Stimulated activated CD8-positive, alpha-beta memory T cell treated with anti-CD3 and anti-CD28 coated beads, Interleukin-4, amount 100 ng/mL, for 1 hour (primary cell): ENCODE measurements at places on chromosomes 13 and 19.

DNA sequence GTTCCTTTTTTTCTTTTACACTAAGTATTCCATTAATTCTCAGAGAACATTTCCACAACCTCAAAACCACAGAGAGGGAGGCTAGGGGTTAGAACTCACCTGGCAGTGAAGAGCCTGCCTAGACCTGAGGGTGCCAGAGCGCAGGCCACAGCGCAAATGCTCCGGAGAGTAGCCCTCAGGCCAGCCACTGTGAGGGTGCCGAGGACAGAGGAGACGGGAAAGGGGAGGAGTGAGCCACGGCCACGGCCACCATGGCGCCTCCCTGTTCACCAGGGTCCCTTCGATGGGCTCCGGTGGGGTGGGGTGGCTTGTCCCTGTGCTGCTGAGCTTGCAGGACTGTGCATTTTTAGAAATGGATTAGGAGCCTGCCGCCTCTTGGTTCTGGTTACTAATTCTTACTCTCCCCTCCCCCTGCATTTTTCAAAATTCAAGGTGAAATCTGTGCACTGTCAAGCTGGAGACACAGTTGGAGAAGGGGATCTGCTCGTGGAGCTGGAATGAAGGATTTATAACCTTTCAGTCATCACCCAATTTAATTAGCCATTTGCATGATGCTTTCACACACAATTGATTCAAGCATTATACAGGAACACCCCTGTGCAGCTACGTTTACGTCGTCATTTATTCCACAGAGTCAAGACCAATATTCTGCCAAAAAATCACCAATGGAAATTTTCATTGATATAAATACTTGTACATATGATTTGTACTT lies 58.8 kb downstream of the GGACT start:
- no peak for DNase-seq

DNA sequence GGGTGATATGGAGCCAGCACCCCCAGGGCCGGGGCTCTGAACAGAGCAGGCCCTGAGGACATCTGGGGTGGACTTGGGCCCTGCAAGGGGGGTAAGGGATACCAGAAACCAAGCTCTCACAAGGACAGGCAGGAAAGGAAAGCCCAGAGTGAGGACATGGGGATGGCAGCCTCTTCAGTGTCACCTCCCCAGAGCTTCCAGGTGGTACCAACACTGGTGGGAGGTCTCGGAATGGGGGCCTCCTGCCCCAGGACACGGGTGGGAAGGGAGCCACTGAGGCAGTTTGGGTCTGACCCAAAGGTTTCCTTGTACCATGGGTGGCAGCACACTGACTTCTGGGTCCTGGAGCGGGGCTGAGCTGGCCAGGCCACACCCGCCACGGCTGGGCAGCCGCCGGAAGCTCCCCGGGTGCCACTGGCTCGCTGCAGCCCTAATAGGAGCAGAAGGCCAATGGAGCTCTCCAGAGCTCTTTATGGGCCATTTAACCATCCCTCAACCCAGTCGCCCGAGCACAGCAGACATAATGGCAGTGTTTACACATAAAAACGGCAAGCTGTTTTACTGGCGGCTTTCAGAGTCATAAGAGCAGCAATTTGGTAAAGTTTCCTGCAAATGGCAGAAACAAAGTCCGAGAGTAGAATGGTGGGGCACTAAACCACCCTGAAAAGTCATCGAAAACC lies 59.3 kb downstream of the PEPD start:
- DNase-seq = no peak

GRCh38 chr19:10346509-10346908 lies 7.1 kb upstream of the ICAM3 start:
- DNase-seq = no peak

- no peak for DNase-seq
Observed at GRCh38 chr13:41944635-41945397, 16.1 kb downstream of the VWA8 start.

DNA sequence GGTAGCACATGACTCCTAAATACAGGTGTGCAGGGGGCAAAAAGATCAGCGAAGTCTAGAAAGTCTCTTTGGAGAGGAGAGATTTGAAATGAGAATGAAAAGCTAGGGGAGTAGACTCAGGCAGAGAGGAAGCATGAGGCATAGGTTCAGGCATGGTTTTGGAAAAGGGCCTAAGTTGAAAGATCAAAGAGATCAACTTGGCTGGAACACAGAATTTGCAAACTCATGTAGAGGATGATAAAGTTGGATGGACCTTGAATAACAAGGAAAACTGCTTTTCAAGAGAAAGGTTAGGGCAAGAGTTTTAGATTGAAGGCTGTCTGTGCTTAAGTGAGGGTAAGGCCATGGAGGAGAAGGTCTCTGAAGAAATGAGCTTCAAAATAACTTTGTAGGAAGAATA lies 47.4 kb upstream of the UBAC2 start:
- DNase-seq = no peak

DNA sequence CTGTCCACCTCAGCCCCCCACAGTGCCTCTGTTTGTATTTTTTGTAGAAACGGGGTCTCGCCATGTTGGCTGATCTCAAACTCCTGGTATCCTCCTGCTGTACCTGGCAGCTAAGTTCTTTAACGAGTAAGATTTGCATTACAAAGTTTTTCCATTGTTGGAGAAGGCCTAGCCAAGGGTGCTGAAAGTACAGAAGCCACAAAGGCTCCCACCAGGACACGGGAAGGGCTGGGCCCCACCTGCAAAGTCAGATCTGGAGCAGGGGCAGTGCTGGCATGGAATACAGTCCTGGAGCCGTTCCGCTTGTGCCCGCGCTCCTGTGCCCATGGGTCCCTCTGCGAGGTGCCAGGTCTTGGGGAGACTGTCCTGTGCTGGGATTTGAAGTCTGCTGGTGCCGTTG lies 12.1 kb downstream of the FZR1 start:
- DNase-seq = no peak

DNA sequence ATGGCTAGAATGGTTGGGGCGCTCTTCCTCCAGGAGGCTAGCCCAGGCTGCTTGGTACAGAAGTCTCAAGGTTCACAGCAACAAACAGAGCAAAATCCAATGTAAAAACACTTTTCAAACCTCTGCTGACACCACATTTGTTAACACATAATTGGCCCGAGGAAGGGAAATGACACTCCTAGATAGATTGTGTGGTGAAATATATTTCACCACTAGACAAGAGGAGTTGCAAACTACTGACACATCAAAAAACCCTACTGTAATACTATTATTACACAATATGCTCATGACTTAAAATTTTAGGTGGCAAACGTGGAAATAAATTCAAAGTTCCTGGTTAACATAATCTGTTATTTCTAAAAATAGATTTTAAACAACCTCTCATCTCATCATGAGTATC lies 643.6 kb downstream of the PCDH9 start:
- DNase-seq = no peak

DNA sequence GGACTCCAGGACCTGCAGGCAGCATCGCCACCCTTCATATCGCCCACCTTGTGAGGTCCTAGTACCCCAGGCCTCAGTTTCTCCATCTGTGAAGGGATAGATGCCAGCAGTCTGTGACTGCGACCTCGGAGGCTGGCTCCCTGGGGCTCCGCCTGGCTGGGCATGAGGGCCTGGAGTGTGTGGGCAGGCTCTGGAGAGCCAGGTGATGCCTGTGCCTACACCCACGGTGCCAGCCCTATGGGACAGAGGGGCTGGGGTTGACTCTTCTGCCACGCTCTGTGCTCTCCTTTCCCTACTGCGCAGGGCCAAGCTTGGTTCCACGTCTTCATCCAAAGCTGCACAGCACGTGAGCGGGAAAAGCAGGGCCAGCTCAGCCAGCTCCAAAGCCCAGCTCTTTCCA lies 26.0 kb upstream of the NFIC start:
- no peak for DNase-seq

DNA sequence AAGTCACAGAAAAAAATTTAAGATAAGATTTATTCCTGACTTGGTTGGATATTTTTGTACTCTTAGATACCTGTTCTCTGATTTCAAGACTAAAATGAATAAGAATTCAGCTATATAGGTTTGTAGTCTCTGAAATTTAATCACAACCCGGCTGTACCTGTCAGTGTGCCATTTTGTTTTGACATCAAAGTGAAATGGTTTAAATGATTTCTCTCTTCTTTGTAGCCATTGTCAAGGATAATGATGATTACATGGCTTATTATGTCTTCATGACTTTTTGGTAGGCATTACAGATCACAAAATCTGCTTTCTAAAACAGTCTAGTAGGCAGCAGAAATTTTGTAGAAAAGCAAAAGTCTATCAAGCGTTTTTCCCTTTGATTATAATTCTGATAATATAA lies 72.5 kb downstream of the PCDH17 start:
- no peak for DNase-seq
